ENCODE measurements at places on chromosomes 1 and 21.

- no peak for DNase-seq
Measured at GRCh38 chr1:38027201-38028104, 14.9 kb downstream of the UTP11 start.

DNA sequence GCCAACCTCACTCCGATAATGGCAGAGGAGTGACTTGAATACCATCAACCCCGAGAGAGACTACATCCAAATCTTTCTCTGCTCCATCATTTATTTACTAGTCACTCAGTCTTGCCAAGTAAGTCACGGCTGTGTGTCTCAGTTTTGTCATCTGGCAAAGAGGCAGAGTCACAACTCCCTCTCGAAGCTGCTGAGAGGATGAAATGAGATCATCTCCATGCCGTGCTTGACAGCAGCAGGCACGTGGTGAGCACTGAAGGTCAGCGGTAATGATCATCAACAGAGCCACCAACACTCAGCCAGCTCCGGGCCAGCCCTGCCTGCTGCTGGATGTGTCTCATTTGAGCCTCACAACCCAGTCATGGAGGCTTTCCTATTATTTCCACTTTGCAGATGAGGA lies 19.9 kb downstream of the ALDH4A1 start:
- DNase-seq = no peak

DNA sequence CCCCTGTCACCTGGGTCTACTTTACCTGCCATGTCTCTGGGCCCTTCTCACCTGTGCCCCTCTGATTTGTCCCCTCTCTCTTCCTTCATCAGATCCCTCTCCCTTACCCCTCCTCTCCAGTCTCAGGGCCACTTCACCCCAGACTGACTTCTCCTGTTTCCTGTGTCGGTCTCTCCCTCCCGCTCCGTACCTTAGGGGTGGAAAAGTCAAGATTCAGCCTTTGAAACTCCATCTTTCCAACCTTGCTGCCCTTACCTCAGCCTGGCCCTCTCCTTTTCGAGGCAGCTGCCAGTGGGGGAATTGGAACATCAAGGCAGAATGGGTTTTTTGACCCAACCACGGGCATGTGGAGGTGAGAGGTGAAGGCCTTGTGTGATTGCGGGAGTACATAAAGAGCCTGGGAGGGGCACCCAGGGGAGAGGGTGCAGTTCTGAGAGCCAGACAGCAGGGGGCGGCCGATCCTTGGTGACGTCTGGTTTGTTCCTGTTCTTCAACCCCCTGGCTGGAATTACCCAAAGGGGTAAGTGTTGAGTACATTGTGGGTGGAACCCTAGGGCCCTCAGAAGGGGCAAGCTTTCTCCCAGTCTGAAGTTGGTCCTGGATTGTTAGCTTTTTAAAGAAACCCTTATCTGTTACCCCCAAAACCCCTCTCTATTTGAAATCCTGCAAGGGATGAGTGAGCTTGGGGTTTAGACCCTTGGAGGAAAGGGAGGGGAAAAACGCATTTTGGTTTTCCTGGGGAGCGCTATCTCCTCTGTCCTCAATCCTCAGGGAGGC lies 12.3 kb upstream of the DMBX1 start:
- DNase-seq = no peak

GRCh38 chr21:16608209-16608830 lies 878.5 kb downstream of the USP25 start:
- DNase-seq = no peak

DNA sequence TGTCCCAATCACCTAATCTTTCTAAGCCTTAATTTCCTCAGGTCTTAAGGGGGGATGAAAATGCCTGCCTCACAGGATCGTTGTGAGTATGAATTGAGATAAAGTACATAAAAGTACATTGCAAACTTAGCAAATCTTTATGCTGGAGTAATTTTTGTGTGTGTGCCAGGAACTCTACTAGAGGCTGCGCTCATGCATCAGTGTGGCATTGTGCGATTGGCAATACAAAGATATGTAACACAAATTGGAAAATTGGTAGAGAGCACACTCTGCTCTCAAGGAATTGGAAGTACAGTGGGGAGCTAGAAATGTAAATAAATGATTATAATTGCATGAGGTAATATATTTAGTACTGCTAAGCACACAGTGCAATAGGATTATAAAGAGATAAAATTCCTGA lies 398.3 kb downstream of the DUSP10 start:
- no peak for DNase-seq

GRCh38 chr1:188877668-188878067 lies 1600.0 kb downstream of the BRINP3 start:
- no peak for DNase-seq

- no peak for DNase-seq
Measured at GRCh38 chr1:115479055-115479482, 141.0 kb upstream of the NGF start.

- no peak for DNase-seq
Measured at GRCh38 chr1:11649624-11650330, 4.5 kb downstream of the FBXO2 start.

DNA sequence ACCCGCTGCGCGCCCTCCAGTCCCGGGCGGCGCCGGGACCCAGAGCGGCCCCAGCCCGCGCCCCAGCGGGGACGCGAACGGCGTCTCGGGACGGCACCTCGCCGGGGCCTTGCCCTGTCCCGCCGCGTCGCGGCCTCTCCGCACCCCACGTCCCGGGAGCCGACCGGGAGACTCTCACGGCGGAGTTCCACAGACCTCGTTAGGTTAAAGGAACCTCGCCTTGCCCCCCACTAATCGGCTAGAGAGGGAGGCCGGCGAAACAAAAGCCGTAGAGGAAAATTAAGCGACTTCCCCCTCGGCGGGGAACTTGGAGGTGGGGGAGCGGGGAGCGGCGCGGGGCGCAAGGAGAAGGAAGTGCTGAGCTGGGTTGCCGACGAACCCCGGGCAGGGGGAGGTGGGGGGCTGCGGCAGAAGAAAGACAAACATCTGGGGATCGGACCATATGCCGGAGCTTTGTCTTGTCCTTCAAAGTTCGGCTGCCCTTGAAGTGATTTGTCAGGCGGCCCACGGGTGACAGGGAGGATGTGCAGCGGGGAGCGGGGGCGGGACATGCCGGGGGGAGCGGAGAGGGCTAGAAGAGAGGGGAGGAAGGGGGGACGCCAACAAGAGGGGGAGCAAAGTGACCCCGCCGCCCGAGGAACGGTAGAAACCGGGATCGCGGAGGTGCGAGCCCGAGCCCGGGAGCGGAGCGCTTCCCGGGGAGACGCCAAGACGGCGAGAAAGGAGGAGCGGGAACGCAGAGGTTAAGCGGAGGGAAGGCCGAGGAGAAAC lies 120.0 kb upstream of the RRP15 start:
- peak; percentile 38 for DNase-seq

DNA sequence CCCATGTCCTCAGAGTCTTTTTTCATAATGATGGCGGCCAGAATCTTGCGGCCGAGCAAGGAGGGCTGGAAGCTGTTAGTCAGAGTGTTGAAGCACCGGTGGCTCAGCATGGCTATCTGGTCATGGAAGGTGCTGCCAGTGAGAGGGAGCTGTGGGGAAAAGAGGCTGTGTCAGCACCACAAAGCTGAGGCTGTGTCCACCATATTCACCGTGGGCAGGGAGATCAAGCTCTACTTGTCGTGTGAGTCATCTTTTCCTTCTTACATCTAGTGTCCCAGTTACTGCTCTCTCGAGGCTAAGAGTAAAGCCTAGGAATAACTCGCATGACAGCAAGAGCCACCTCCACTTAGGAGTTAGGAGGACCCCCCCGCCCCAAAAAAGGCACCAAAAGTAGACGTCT lies 18.2 kb downstream of the ADAR start:
- no peak for DNase-seq
